ENCODE measurements at places on chromosomes 16 and 17.

DNA sequence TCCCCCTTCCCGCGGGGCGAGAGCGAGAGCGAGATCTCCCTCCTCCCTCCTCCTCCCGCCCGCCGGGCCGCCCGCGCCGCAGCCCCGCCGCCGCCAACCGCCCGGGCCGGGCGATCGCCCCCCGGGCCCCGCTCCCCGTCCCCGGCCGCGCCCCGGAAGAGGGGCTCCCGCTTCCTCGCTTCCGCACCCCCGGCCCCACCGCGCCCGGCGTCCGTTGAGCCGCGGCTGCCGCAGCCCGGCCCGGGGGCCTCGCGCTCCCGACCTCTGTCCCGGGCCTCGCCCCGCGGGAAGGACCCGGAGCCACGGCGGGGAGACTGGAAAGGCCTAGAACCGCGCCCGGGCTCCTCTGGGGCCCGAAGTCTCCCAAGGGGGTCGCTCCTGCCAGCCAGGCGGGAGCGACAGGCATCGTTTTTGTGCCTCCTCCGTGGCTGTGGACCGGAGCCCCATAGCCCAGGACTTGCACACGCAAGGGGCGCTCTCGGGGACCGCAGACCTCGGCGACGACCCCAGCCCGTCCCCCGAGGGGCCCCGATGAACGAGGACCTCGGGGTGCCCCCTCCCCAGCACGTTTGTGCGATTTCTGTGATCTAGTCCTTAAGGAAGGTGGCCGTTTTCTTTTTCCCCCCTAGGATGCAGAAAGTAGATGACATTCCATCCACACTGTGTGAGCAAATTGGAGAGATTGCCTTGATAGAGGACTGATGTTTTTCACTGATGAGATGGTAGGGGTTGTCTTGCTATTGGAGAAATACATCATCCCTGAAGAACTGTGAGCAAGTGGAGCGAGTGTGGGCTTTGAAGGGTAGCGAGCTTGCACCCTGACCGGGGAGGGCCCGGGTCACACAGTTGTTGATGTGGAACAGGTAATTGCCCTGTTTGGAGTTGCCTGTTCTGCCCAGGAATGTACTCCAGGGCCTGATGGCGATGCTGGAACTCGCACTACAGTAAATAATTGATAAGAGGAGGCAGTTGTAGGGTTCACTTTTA, 611 bp downstream of the BANP start:
- no peak for DNase-seq

DNA sequence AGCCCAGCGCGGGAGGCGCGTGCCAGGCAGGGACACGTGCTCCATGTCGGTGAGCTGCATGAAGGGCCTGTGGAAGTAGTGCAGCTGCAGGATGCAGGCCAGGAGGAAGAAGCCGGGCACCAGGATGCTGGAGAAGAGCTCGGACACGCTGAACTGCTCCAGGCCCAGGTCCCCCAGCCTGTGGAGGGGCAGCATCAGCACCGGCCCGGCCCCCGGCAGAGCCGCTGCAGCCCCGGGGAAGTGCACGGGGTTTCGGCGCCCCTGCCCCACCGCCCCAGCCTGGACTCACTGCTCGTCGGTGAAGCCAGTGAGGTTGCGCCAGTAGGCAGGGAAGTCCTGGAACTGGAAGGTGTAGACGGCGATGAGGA, 28.0 kb downstream of the CTU2 start:
- DNase-seq: no peak

DNA sequence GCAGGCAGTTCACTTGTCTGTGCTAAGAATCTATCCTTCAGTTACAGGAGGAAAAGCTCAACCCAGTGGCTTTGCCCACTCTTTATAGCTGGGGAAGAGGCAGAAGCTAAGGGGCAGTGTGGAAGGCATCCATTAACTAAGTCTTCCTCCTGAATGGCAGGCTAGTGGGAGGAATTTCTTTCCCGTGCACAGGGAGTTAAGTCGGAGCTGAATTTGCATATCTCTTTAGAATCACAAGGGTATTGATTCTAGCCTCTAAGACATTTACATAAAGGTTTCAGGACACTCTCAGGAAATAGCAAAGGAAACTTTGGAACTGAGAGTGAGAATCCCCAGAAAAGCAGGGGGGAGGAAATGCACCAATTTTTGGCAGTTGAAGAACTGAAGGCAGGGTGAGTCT, 245.6 kb downstream of the CA10 start:
- DNase-seq: no peak

DNA sequence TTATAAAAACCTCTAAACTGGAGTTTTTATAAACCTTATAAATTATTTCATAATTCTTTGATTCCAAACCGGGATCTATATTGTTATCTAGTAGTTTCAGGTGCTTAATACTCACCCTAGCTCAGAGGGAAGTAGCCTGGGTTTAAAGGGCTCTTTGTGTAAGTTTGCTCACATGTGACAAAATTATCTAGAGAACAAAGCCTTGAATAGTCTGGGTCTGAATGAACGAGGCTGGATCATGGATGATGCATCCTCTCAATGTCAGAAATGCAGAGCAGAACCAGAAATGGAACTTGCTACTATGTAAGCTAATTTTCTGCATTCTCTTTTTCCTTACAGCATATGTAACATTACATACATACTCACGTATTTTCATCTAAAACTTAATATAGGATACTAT, 103.9 kb upstream of the NETO2 start:
- no peak for DNase-seq

DNA sequence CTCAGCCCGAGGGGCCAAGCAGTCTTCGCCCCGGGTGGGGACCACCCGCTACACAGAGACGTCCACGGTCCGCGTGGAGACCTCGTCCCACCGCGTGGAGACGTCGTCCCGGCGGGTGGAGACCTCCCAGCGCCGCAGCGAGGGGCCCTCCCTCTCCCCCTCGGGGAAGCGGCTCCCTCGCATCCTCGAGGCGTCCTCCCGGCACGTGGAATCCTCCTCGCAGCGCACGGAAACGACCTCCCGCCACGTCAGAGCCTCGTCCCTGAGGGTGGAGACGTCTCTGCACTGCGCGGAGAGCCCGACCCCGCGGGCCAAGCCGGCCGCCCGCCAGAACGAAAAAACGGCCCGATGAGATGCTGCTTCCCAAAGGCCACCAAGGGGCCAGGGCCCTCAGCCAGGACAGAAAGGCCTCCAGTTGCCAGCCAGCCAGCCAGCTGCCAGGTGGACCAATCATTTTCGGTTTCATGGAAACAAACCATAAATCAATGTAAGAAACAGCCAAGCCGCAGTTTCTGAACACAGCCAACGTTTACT, 424 bp downstream of the C17orf100 start:
- DNase-seq: peak; percentile 61

DNA sequence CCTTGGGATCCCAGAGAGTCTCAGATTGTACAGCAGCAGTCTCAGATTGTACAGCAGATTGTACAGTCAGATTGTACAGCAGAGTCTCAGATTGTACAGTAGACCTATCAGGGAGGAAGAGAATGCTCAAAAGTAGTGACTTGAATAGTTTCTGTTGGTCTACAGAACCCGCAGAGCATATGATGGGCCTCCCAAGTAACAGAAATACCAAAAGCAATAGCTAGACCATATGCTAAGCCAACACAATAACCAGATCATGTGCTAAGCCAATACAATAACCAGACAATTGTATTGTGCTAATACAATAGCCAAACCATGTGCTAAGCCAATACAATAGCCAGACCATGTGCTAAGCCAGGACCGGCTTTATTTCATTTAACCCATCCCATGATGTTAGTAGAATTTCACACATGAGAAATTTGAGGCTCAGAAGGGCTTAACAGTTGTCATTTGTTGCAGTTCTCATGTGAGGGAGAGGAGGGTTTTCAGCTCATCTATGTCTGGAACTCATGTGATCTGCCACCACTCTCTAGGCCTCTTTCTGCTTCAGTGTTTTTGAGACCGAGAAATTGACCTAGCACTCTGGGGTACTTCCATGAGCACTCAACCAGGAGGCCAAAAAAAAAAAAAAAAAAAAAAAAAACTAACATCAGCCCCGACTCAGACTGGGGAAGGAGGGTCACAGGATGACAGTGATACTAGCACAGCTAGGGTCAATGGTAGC, 144.0 kb downstream of the SOX9 start:
- DNase-seq: no peak

DNA sequence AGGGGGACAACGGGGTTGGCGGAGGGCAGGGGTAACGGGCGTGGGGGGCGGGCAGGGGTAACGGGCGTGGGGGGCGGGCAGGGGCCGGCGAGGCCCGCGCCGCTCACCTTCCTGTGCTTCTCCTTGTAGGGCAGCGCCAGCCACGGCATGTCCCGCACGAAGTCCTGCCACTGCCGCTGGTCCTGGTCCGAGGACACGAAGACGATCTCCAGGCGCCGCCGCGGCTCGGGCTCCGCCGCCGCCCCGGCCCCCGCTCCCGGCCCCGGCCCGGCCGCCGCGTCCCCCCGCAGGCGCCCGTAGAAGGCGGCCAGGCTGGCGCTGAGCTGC, 401 bp downstream of the NXN start:
- no peak for DNase-seq

DNA sequence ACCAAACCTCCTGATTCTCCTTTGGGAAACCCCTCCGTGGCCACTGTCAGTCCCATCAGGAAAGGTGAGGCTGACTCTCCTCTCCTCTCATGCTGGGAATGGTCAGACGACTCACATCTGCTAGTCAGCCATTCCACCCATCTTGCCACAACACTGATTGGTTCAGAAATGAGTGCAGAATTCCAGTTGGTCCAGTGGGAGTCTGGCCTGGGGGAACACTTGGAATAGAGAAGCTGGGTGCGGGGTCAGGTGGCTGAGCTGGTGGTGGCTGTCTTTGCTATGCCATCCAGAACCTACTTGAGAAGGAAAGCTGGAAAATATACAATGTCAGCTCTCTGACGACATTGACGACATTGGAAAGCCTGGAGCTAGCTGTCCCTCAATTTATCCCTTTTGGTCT, 23.6 kb upstream of the PLLP start:
- DNase-seq: no peak

Data from fibroblast of mammary gland (primary cell).